ENCODE measurements at places on chromosomes 7 and 10. TPM values are rescaled to one million over a fixed set of nuclear protein-coding genes. Genes with fewer than 3 reads are reported as not detected.

GRCh38 chr7:133561396-133561795 lies 308.5 kb downstream of the EXOC4 start:
- DNase-seq, result no peak

DNA sequence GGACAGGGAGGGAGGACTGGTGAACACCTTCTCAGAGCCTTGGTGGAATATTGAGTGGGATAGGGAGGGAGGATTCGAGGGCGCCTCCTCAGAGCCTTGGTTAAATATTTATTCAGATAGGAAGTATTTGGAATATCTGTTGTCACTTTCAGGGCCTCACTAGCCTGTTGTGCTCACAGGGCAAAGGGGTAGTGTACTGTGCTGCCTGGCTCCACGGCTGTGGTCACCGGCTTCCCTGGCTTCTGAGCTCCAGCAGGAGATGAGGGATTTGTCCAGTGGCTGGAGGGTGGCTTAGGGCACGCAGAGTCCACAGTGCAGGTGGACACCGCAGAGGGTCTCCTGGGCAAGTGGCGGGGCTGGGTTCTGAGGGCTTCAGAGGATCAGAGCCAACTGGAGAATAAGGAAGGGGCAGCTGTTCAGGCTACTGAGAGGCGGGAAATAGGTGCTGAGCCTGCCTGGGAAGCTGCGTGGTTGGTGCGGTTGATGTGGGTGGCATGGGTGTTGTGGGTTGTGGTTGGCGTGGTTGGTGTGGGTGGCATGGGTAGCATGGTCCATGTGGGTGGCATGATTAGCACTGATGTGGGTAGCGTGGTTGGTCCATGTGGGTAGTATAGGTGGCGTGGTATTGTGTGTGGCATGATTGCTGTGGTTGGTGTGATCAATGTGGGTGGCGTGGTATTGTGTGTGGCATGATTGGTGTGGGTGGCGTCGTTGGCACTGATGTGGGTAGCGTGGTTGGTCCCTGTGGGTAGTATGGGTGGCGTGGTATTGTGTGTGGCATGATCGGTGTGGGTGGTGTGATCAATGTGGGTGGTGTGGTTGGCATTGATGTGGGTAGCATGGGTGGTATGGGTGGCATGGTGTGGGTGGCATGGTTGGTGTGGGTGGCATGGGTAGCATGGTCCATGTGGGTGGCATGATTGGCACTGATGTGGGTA lies 16.7 kb downstream of the INPP5A start:
- DNase-seq, result no peak

Gene POU6F2
- not detected for total RNA-seq

DNA sequence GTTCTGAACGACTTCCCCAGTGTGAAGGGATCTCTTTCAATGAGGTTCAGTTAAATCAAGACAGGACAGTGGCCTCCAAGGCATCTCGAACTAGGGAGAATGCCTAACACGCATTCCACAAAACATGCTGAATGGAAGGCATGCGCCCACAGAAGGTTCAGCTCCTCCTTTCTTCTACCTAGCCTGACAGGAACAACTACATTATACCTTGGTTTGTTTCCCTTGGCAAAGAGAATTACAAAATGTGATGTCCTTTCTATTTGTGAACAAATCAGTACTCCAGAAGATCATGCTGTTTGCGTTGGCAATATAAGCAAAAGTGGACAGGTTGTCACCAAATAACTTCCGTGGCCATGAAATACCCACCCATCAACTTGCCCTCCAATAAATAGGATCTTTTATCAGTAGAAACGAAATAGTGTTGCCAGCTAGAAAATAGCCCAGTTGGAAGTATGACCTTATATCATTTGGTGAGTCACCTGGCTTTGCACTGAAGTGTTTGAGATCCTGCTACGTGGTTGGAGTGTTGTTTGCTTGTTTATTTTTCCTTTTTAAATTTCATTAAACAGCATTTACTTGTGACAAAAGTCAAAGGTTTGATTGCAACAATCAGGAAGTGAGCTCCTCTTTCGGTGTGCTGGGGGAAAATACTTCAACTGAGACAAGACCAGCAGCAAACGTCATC lies 117.0 kb upstream of the FAM204A start:
- no peak for DNase-seq

Gene BNIP3
- 61.6 TPM for total RNA-seq

Gene GIMAP7
- total RNA-seq, result 19.5 TPM

GRCh38 chr10:113087165-113088029 lies 137.3 kb downstream of the TCF7L2 start:
- no peak for DNase-seq

Gene FEZF1
- total RNA-seq, result not detected

- DNase-seq, result no peak
Measured at GRCh38 chr10:46539596-46540411, 16.7 kb downstream of the GPRIN2 start.

GRCh38 chr10:59301067-59301754 lies 61.1 kb downstream of the FAM13C start:
- no peak for DNase-seq

DNA sequence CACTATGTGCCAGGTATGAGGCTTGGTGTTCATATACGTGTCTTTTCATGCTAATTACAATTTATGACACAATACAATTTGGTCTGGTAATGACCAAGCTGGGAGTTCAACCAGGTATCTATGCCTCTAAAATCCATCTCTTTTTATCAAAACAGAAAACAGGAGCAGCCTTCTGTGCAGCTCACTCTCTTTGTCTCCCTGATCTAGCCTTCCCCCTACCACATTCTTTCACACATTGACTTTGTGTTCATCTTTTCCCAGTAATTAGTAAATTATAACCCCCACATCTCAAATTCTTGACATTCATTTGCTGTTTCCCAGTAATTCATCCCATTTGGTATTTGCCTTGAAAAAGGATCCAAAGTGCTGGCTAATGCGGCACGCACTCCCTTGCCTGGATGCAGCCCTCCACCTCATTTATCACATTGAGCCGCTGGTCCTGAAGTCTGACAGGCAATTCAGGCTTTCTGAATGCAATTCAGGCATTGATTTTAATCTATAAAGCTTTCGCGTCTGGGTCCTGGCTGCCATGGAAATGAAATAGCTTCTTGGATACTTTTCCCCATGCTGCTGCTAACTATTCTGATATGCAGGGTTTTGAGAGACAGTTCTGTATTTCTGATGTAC lies 112.5 kb upstream of the ANKRD1 start:
- no peak for DNase-seq

GRCh38 chr7:129952086-129952652 lies 591 bp downstream of the UBE2H start:
- DNase-seq, result no peak

Gene TAS2R3
- not detected for total RNA-seq

GRCh38 chr7:156881679-156882078 lies 11.3 kb downstream of the LMBR1 start:
- DNase-seq, result no peak

DNA sequence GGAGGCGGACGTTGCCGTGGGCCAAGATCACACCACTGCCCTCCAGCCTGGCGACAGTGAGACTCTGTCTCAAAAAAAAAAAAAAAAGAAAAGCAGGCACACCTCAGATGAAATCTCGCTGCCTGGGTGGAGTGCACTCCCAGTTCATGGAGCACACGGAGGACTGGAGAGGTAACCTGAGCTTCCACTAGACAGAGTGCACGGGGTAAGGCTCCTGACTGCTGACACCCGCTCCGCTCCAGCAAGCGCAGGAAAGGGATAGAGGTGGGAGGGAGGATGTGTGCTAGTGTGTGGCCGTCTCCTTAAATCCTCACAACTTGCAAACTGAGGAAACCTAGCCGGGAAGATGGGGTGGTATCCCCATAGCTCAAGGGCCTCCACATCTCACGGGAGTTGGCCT lies 50.8 kb downstream of the FAM53B start:
- DNase-seq, result no peak

Gene CYP2C19
- total RNA-seq, result not detected

GRCh38 chr10:86592413-86592812 lies 61.9 kb upstream of the OPN4 start:
- no peak for DNase-seq

GRCh38 chr7:150489782-150490181 lies 24.9 kb upstream of the GIMAP7 start:
- DNase-seq, result no peak

DNA sequence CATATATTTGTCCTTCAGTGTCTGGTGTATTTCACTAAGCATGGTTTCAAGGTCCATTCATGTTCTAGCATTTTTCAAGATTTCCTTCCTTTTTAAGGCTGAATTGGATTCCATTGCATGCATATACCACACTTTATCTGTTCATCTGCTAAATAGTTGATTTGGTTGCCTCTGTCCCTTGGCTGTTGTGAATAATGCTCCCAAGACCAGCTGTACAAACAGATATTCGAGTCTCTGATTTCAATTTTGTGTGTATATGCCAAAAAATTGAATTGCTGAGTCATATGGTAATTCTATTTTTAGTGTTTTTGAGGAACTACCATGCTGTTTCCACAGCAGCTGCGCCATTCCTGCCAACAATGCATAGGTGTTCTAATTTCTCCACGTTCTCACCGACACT lies 216.4 kb downstream of the NRG3 start:
- DNase-seq, result no peak

- DNase-seq, result no peak
Measured at GRCh38 chr10:63368365-63368764, 97.4 kb downstream of the JMJD1C start.

- DNase-seq, result no peak
Measured at GRCh38 chr7:47685151-47685550, 103.2 kb upstream of the TNS3 start.

Gene OR9A2
- not detected for total RNA-seq

Gene ACTR3C
- total RNA-seq, result 5.0 TPM

Gene CTAGE8
- total RNA-seq, result not detected

DNA sequence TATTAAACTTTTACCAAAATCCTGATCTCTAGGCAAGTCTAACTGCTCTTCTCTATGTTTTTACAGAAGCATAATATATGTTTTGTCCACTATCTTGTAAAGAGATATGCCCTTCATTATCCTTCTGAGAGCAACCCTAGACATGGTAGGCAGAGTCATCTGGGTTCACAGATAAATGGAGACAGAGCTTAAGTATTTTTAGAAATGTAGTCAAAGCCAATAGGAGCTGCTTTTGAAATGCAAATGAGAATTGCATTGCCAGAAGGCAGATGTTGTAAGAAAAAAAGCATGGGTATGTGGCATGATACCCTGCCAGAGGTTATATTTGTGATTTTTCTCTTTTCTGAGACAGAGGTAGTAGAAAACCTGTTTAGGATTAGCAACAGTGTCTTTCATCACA lies 964.8 kb downstream of the SORCS3 start:
- DNase-seq, result no peak

- peak; percentile 42 for DNase-seq
Measured at GRCh38 chr10:130648807-130649206, 512.6 kb downstream of the GLRX3 start.

DNA sequence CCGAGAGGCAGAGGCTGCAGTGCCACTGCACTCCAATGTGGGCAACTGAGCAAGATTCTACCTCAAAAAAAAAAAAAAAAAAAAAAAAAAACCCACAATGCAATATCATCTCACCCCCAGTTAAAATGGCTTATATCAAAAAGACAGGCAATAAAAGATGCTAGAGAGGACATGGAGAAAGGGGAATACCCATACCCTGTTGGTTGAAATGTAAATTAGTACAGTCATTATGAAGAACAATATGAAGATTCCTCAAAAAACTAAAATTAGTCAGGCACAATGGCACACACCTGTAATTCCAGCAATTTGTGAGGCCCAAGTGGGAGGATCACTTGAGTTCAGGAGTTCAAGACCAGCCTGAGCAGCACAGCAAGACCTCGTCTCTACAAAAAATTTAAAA lies 25.7 kb downstream of the ABI1 start:
- no peak for DNase-seq

- DNase-seq, result no peak
Measured at GRCh38 chr10:92131275-92131820, 159.5 kb downstream of the CPEB3 start.

GRCh38 chr7:21214657-21215056 lies 213.2 kb upstream of the SP4 start:
- no peak for DNase-seq

DNA sequence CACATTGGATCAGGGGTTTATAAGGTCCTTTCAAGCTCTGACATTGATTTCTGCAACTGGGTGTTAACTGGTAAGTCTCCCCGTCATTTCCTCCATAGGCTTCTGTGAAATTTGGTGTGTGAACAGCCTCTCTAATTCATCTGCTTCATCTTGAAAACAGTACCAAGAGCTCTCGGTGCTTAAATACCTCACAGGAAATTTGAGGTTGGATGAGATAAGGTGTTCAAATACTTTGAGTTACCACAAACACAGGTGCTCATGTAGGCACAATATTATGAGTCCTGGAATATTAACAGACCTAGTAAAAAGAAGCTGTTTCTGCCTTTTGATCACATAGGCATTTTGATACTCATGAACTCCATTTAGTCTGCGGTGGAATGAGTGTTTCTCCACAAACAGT lies 85.2 kb downstream of the RTKN2 start:
- no peak for DNase-seq

DNA sequence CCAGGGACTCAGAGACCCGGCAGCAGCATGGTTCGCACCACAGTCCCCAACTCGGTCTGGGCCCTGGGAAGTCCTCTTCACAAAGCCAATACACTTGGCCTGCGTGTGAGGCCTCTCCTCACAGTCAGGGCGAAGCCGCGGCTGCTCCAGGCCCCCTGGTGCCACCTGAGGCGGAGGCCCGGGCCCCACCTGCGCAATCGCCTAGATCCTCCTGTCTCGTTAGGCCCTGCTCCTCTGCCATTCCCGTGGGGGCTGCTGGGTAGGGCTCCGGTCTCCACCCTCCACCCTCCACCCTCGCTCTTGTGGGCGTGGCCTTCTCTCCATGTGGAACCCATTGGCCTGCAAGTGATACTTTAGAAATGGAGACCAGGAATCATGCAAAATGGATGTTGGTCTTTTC lies 553.3 kb downstream of the INHBA start:
- no peak for DNase-seq

- DNase-seq, result peak; percentile 12
Measured at GRCh38 chr7:22001345-22002004, 55.8 kb upstream of the CDCA7L start.

GRCh38 chr10:127283017-127283416 lies 86.6 kb upstream of the INSYN2A start:
- no peak for DNase-seq

DNA sequence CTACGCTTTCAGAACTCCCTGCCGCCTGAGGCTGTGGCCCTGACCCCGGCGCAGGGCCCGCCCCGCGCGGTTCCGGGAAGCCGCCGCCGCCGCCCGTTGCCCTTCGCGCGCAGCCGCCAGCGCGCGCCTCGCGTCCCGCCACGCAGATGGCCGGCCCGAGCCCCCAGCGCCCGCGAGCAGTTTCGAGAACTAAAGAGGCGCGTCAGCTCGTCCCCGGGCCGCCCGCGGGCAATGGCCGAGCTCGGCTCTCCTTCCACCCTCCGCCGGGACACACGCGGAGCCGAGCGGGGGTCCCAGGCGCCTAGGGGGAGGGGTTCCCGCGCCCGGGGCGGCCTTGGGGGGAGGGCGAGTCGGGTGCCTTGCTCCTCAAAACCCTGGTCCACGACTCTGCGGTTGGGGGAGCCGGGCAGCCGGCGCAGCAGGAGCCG lies 1.8 kb downstream of the HNRNPF start:
- no peak for DNase-seq

Measured in esophagus muscularis mucosa (tissue), 4 donors.